ENCODE measurements at places on chromosomes 16 and 17. TPM values are rescaled to one million over a fixed set of nuclear protein-coding genes. Genes with fewer than 3 reads are reported as not detected.

The KRT15 gene
- polyA plus RNA-seq: not detected

The GCSH gene
- 114 TPM for polyA plus RNA-seq

The KRTAP4-4 gene
- not detected for polyA plus RNA-seq

The SMIM36 gene
- not detected for polyA plus RNA-seq

The NLGN2 gene
- 6.6 TPM for polyA plus RNA-seq

The BICDL2 gene
- not detected for polyA plus RNA-seq

The SGSM2 gene
- polyA plus RNA-seq: 1.8 TPM

The COL1A1 gene
- not detected for polyA plus RNA-seq

The TCAP gene
- not detected for polyA plus RNA-seq

The CDRT15L2 gene
- polyA plus RNA-seq: 0.77 TPM

The PPP1R27 gene
- polyA plus RNA-seq: not detected

The PRR11 gene
- polyA plus RNA-seq: 0.28 TPM

The SLX1A gene
- 5.8 TPM for polyA plus RNA-seq

The CCP110 gene
- polyA plus RNA-seq: 18.2 TPM

The ABCC1 gene
- polyA plus RNA-seq: 1.4 TPM

The ASIC2 gene
- 2.0 TPM for polyA plus RNA-seq

The NFATC3 gene
- polyA plus RNA-seq: 0.70 TPM

The OR3A2 gene
- polyA plus RNA-seq: 1.8 TPM

The MFSD6L gene
- polyA plus RNA-seq: not detected

The MTMR4 gene
- polyA plus RNA-seq: 37.6 TPM

The CD68 gene
- 0.63 TPM for polyA plus RNA-seq

The ALOX15B gene
- polyA plus RNA-seq: not detected

The NPIPA2 gene
- polyA plus RNA-seq: 1.1 TPM

The TBC1D26 gene
- polyA plus RNA-seq: not detected

The ALOX12 gene
- 1.0 TPM for polyA plus RNA-seq

The CCL17 gene
- not detected for polyA plus RNA-seq

The MT1H gene
- polyA plus RNA-seq: not detected

The CCL2 gene
- polyA plus RNA-seq: not detected

The LHX1 gene
- polyA plus RNA-seq: 88.3 TPM

The CBLN1 gene
- polyA plus RNA-seq: 4.5 TPM

The CYBC1 gene
- polyA plus RNA-seq: 4.6 TPM

The CRHR1 gene
- polyA plus RNA-seq: 1.4 TPM

The KRTAP4-3 gene
- polyA plus RNA-seq: not detected
